ENCODE measurements at places on chromosomes 4 and X.

DNA sequence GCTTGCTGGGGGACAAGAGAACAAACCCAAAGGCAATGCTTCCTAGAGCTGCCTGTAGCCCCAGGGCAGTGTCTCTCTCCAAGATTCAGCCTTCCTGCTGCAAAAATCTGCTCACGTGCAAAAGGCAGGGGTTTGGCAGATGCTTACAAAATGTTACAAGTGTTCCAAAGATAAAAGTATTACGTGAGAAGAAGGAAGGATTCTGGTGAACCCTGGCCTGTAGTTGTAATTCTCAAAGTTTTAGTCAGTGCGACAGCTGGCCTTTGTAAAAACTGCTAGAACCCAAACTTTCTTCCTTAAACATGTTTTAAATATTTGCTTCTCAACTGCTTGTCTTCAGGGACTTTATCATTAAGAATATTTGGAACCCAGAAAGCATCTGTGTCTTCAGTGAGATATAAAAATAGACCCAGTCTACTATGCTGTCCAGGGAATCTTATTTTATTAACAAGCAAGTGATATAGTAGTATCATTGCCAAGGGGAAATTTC is 232.3 kb downstream of the FRMPD4 start:
- peak; percentile 75 for DNase-seq

DNA sequence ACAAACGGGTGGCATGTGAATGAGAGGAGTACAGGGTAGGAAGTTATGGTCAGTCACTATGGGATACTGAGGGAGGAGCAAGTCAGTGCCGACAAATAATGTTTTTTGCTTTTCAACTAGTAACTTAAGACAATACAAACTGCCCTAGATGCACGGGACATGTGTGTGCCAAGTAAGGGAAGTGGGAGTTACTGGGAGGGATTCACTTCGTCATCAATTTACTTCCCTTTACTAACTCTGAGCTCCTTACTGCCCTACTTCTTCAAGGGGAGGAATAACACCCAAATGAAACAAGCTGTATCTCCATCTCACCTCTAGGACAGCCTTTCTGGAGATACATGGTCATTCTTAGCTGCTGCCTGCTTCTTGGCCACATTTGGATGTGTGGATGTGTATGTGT is 97.7 kb downstream of the DGKK start:
- DNase-seq = no peak

DNA sequence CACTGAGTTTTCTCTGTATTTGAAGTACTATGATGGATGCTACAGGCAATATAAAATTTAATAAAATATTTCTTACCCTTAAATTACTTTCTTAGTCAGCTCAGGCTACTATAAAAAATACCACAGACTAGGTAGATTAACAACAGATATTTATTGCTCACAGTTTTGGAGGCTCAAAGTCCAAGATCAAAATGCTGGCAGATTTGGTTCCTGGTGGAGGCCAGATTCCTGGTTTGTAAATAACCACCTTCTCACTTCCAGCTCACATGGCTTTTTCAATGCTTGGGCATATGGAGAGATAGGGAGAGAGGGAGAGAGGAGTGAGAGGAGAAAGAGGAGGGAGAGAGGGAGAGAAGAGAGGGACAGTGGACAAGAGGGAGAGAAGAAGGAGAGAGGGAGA is 24.5 kb upstream of the PACRGL start:
- DNase-seq = no peak

DNA sequence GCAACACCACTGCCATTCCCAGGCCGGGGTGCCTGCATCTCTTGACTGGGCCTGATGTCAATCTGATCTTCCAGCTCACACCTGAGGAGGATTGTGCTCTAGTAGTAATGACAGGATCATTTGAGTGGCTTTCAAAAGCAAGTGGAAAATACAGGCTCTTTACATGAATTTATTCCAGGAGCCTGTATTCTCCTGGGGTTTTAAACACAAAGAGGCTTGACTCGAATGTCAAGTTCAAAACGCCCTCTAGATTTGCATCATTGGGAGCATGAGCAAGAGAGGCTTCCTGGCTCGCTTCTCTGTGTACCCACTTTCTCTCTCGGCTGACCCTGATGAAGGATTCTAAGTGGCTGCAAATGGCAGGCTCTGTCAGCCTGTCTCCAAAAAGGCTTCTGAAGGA is 199.5 kb upstream of the PUDP start:
- DNase-seq = no peak

DNA sequence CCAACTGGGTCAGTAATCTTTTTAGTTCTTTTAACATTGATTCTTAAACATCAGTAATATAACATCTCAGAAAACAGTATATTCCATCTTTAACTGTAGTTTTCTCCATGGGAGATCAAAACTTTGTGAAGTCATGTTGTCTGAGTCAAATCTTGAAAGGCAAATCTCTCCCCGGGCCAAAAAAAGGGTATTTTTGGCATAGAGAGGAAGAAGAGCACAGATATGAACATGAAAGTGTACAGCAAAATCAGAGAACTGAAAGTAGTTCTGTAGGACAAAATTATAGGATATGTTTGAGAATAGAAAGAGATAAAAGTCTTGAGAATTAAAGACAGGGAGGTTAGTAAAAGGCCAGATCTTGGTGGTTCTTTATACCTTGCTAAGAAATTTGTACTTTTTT is 176.4 kb upstream of the GYPA start:
- DNase-seq = no peak

DNA sequence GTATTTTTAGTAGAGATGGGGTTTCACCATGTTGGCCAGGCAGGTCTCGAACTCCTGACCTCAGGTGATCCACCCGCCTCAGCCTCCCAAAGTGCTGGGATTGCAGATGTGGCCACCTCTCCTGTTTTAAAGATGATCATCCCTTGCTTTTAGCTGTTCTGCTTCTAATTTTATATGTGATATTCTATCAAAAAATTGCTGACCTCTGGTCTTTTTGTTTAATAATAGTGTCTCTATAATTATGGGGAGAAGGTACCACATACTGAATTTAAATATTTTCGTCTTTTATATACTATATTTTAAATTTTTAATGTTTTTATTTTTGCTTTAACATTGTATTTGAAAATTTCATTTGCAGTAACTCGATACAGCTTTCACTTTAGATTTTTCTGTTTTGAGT is 15.6 kb downstream of the USP9X start:
- no peak for DNase-seq

DNA sequence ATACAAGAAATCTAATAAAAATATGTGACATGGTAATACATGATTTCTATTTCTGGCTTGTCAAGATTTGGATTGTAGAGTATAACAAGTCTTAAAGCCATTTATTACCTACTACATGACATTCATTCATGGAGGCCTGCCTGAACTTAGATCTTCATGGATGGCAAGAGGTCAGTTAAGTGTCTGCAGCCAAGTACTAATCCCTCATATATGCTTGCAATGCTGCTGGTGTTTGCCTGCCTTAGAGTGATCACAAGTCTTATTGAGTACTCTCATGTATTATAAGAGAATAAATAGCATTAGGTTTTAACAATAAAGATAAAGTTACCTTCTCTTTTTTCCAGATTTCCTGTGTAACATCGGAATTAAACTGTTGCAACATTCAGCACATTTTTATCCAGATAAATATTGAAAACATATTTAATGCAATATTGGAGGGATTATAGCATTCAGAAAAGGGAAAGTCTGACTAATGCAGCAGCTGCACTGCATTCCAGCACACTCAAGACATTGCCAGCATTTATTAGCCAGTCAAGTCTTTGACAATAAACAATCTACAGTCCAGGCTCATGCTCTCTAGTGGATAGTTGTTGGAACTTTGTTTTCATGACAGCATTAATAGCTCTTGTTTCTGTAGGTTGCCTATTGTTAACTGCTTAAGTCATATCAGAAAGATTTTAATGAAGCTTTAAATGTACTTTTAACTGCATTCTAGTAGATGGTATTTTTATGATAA is 737.1 kb downstream of the FAT4 start:
- DNase-seq = peak; percentile 48

GRCh38 chr4:7260569-7260968 is 68.2 kb downstream of the SORCS2 start:
- no peak for DNase-seq

GRCh38 chrX:126985981-126986380 is 166.5 kb downstream of the PRR32 start:
- DNase-seq = no peak

DNA sequence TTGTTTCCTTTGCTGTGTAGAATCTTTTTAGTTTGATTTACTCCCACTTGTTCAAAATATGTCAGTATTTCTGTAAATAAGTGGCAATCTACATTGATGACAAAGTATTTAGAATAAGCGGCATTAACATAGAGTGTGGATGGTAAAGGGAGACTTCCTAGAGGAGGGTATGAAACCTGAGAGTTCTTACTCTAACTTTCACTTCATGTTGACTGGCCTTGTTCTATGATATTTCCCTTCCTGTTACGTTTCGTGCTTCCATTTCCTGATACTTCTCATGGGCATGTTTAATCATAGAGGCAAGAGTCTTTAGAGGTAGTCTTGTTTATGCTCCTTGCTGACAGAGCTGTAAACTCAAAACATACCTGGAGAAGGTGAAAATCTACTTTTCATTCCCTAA is 408.9 kb downstream of the GLUD2 start:
- no peak for DNase-seq

DNA sequence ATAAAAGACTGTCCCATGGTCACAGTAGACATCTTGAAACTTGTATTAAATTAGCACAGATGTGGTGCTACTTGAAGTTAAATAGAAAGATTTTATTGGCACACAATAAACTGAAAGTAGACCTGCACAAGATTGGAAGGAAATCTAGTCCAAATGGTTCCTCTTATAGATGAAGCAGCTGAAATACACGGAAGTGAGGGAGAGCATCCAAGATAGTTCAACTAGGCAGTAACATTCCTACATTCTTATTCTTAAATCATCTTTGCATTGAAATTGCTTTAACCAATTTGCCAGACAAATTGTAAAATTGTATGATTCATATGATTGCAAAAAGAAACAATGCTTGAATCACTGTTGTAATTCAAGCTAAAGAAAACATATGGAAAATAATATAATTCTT is 87.6 kb upstream of the VCX3B start:
- DNase-seq = no peak

GRCh38 chr4:175906384-175906783 is 94.3 kb upstream of the GPM6A start:
- DNase-seq = no peak

DNA sequence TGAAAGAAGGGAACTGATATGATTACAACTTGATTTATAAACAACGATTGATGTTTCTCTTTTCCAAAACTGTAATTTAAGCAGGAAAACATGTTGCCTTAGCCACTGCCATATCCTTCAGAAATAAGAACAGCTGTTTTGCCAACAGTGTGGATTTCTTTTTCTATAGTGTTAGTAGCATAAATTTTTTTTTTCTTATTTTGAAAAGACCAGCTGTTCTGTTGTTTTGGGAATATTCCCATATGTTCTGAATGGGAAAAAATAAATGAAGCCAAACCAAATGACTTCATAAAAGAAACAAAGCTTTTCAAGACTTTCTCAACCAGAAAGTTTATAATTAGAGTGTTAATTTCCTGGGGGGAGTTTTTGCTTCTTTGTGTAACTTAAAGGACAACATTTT is 83.9 kb upstream of the ARHGAP24 start:
- no peak for DNase-seq

DNA sequence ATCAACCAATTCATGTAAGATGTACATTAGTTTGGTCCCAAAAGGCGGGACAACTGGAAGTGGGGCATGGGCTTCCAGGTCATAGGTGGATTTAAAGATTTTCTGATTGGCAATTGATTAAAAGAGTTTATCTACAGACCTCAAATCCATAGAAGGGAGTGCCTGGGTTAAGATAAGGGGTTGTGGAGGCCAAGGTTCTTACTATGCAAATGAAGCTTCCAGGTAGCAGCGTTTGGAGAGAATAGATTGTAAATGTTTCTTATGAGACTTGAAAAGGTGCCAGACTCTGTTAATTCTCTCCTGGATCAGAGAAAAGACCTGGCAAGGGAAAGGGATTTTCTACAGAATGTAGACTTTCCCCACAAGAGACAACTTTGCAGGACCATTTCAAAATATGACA is 2.4 kb downstream of the MGST2 start:
- no peak for DNase-seq

DNA sequence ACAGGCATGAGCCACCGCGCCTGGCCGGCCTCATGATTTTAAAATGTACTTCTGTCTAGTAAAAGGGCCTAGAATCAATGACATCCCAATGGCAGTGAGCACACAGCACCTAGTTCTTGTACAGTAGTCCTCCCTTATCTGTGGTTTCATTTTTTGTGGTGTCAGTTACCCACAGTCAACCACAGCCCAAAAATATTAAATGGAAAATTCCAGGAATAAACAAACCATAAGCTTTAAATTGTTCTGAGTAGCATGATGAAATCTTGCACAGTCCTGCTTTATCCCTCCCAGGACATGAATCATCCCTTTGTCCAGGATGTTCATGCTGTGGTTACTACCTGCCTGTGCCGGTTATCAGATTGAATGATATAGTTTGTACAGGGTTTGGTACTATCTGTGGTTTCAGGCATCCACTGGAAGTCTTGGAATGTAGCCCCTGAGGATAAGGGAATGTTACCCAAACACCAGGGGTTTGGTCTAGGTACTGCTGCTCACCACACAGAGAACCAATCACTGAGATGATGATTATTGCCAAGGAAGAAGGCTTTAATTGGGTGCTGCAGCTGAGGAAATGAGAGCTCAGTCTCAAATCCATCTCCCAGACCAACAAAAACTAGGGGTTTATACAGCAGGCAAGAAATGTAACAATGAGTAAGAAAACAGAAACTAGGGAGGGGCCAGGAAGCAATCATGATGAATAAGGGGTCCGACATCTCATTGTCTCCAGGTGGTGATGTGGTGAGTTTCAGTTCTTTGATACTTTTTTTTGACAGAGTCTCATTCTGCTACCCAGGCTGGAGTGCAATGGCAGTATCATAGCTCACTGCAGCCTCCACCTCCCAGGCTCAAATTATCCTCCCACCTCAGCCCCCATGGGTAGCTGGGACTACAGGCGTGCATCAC is 16.2 kb upstream of the FHL1 start:
- peak; percentile 56 for DNase-seq

- no peak for DNase-seq
These were observed 902.8 kb upstream of the NDST4 start for GRCh38 chr4:116016201-116016600.

GRCh38 chr4:184933311-184933710 is 85.0 kb upstream of the HELT start:
- no peak for DNase-seq

- DNase-seq = no peak
These were observed 35.7 kb downstream of the RELL1 start for GRCh38 chr4:37650481-37650880.

DNA sequence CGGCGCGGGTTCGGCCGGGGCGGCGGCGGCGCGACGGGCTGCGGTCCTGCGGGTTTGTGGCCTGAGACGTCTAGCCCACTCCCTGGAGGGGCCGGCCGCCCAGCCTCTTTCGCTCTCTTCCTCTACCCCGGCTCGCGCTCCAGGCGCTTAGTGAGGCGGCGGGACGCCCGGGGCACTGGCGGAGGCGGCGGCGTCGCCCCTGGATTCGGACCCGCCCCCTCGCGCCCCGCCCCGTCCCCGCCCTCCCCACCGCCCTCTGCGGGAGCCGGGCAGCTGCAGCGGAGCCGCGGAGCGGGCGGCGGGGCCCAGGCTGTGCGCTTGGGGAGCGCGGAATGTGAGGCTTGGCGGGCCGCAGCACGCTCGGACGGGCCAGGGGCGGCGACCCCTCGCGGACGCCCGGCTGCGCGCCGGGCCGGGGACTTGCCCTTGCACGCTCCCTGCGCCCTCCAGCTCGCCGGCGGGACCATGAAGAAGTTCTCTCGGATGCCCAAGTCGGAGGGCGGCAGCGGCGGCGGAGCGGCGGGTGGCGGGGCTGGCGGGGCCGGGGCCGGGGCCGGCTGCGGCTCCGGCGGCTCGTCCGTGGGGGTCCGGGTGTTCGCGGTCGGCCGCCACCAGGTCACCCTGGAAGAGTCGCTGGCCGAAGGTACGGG is at the start of gene BMP2K:
Gene BMP2K (plus strand): TSS at position 272 of the 650 bp plus-strand sequence. CDS start 194 bp downstream, at position 466.
- DNase-seq = peak; percentile 51

All from GM04504 (cell line).